ENCODE measurements at places on chromosomes 13 and 19.

GRCh38 chr13:43316281-43316680 lies 292.9 kb downstream of the DNAJC15 start:
- DNase-seq: no peak

DNA sequence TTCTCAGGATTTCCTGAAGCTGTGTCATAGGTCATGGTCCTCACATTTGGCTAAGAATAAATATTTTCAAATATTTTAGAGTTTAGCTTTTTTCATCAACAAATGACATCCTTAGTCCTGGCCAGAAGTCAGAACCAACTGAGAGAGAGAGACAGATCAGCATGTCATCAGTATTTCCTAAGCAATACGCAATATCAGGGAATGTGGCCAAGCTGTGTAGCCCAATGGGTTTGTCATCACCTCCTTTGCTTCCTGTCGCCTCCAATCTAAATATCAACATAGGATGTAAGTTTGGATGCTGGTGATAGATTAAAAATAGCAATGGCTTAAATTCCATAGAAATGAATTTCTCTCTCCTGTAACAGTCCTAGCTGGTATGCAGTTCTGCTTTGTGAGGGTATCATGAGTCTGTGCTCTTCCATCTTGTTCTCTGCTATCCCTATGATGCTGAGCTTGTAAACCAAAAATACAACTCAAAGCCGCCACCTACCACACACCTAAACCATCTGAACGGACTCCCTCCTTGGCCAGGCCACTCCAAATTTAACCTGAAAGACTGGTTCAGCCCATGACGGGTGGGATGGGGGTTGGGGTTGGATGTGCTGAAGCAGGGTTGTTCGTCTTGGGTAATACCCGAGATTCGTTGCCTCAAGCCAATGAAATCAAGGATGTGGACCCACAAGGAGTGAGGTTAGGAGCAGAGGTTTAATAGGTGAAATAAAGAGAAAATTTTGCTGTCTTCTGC lies 10.0 kb upstream of the IGSF23 start:
- DNase-seq: no peak

DNA sequence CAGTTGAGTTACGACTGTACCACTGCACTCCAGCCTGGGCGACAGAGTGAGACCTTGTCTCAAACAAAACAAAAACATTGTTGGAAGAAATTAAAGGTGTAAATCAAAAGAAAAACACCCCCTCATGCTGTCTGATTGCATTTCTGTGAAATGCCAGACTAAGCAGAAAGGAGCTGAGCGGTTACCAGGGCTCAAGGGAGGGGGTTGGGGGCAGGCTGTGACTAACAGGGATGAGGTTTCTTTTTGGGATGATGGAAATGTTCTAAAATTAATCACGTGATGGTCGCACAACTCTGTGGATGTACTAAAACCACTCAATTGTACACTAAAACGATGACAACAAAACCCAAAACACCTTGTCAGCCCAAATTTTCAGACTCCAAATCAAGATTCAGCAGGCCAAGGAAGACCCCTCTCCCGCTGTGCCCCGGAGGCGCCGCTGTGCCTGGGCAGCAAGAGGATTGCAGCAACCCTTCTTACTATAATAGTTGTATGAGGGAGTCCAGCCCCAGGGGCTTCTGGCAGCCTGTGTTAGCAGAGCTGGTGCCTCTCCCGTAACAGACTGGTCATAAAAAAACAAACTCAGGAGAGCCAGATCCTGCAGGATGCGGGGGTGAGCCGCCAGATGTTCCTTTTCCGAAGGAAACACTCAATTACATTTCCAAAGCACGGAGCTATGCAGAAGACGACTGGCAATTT lies 20.9 kb downstream of the CAPS start:
- no peak for DNase-seq

DNA sequence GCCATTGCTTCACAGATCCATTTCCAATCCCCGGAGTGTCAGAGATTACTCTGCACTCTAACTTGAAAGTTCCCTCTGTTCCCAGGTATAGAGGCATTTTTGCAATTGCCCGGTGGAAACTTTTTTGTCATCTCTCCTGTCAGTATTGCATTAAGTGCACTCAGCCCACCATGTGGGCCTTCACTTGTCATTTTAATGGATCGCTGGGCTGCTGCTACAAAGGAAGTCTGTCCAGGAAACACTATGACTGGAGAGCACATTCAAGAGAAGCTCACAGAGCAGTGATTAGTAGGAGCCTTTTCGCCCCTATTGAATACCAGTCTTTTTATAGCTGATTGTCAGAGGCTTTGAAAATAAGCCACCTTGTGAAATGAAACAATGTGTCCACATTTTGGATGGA lies 180.9 kb downstream of the B3GLCT start:
- no peak for DNase-seq

DNA sequence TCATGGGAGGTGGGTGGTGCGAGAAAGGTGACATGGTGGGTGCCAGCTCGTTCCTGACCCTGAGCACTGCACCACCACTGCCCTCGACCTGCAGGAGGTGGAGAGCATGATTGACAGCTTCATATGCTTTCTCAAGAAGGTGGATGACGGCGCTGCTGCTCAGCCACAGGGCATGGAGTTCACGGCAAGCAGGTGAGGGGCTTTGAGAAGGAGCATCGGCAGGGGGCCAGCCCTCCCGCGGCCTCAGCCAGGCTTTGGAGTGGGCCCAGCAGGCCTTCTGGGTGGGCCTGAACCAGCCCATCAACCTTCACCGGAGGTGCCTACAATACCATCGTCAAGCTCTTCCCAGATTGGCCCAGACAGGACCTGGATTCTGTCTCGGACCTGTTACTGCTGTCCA lies 18.9 kb upstream of the ZNF14 start:
- DNase-seq: no peak

GRCh38 chr19:13883516-13884064 lies 6.7 kb downstream of the NANOS3 start:
- DNase-seq: no peak

GRCh38 chr19:30206187-30206586 lies 166.0 kb upstream of the ZNF536 start:
- DNase-seq: no peak

DNA sequence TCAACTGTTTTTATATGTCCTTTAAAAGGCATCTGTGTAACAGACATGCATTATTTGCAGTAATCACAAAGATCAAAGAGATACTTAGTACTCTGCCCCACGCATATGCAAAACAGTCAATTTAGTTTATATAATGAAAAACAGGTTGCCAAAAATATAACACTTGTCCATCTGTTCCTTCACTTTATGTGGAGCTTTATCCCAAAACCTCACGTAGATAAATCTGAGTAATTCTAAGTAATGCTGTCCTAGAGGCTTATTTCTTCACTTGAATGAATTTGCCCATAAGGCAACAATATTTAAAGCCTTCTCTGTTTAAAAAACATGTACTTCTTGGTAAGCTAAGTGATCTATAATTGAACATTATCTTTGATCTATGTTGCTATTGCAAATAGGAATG lies 20.3 kb upstream of the SLITRK6 start:
- no peak for DNase-seq

- no peak for DNase-seq
Observed at GRCh38 chr13:83086088-83086487, 796.2 kb downstream of the SLITRK1 start.

- DNase-seq: no peak
Observed at GRCh38 chr19:18377026-18377425, 8.9 kb upstream of the GDF15 start.

DNA sequence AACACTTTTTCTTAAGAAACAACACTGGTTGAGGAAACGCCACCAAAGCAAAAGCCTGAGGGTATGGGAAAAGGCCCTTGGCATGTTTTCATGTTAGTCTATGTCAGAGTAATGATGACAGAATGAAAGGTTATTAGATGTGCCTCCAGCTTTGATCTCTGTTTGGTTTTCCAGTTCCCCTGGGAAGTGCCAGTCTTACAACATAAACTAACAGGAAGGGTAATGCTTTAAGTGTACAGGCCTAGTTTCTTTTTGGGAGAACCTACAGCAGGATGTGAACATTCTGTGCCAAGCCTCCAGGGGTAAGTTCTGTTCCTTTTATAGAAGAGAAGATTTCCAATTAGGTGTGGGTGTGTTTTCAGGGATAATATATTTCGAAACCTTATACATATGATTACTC lies 121.7 kb downstream of the FNDC3A start:
- no peak for DNase-seq

DNA sequence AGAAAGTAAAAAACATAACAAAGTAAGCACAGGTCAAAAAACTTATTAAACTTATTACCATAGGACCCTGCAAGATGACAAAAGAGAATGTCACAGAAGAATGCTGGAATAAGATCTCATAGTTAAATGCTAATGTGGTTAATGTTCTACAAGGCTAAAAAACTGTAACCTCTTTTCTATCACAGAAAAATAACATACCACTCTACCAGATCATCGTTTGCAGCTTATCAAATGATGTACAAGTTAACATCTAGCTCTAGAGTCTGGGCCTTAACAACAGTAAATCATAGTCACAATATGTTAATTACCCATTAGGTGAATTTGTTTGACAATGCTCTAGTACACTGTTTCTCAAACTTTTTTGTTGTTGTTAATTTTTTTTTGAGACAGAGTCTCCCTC lies 53.0 kb downstream of the NUFIP1 start:
- DNase-seq: no peak

DNA sequence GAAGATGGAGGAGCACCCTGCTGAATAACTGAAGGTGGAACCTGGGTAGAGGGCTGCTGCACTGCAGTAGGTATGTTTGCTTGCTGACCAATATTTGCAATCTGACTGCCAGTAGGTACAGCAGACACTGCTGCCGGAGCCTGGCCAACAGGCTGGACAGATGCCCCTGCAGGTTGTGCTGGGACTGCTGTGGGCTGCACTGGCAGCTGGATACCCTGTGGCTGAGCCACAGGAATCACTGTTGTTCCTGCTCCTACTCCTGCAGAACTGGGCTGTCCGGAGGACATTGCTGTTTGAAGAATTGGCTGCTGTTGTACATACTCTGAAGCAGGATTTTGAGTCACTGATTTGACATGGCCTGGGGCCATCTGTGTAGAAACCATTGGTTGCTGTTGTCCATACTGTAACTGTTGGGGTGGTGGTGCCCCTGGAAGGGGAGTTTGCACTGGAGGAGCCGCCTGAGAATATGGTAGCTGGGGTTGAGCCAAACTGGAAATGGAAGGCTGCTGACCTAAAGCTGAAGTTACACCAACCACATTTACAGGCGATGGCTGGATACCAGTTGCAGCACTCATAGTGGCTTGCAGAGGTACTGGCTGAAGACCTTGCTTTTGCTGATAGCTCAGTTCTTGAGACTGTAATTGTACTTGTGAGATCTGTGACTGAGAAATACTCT lies 2.2 kb downstream of the TSC22D1 start:
- no peak for DNase-seq

DNA sequence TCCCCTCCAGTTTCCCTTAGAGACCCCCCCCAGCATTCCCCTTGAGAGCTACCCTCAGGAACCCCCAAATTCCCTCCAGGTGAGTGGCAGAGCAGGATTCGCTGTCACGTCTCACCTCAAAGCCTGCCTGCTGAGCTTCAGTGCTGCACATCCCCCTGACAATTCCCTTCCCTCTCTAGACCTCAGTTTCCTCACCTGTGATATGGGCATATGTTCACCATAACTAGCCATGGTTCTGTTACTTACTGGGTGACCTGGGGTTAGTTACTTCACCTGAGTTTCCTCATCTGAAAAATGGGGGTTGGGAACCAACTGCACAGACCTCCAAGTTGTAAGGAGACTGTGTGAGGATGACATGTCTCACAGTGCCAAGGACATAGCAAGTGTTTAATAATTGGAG lies 75.5 kb downstream of the RYR1 start:
- DNase-seq: no peak

DNA sequence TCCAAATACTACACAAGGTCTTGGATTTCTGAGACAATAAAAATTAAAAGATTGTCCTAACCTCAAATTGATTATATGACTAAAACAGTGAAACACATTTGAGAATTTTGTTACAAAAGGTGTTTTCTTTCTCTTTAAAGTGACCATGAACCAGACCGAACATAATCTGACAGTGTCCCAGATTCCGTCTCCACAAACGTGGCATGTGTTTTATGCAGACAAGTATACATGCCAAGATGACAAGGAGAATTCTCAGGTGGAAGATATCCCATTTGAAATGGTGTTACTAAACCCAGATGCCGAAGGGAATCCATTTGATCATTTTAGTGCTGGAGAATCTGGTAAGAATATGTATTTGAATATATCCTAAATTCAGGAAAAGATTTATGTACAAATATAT lies 10.4 kb downstream of the GPR180 start:
- no peak for DNase-seq

All from chondrocyte (in vitro differentiated cells).